ENCODE measurements at places on chromosomes 4 and X.

DNA sequence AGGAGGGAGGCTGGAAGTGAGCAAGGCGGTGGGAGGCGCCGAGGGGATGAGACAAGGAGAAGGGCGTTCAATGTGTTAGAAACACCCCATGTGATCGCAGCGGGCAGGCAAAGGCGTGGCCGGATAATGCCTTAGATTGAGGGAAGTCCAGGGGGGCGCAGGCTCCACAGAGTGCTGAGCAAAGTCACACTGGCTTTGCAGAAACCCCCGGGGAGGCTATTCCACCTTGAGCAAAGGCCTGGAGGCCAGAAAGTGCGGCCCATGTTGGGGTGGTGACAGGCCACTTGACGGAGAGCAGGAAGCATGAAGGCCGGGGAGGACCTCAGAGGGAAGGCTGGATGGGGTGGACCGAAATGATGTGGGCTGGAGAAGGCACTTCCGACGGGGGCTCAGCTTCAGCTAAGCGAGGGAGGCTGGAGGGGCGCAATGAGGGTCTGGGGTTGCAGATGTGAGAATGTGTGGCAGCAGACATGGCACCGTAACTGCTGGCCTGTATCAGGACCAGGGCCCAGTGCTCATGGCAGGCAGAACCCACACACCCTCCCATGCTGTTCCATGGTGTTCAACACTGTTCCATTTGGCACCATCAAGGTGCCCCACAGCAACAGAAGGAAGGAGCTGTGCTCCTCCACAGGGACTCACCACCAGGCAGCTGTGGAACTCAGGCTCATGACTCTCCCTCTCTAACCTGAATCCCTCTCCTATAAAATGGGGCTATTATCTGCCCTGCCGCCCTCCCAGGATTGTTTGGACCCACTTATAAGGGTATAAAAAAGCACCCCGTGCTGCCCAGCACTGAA lies 50.3 kb downstream of the HMX1 start:
- no peak overlapping the region for H3K27ac ChIP-seq
- peaks cover 40% of the 10 kb centered on the region for H3K27me3 ChIP-seq
- no peaks in the 10 kb centered on the region for H3K36me3 ChIP-seq
- no peak overlapping the region for H3K4me3 ChIP-seq
- H3K4me1 ChIP-seq: no peaks in the 10 kb centered on the region

DNA sequence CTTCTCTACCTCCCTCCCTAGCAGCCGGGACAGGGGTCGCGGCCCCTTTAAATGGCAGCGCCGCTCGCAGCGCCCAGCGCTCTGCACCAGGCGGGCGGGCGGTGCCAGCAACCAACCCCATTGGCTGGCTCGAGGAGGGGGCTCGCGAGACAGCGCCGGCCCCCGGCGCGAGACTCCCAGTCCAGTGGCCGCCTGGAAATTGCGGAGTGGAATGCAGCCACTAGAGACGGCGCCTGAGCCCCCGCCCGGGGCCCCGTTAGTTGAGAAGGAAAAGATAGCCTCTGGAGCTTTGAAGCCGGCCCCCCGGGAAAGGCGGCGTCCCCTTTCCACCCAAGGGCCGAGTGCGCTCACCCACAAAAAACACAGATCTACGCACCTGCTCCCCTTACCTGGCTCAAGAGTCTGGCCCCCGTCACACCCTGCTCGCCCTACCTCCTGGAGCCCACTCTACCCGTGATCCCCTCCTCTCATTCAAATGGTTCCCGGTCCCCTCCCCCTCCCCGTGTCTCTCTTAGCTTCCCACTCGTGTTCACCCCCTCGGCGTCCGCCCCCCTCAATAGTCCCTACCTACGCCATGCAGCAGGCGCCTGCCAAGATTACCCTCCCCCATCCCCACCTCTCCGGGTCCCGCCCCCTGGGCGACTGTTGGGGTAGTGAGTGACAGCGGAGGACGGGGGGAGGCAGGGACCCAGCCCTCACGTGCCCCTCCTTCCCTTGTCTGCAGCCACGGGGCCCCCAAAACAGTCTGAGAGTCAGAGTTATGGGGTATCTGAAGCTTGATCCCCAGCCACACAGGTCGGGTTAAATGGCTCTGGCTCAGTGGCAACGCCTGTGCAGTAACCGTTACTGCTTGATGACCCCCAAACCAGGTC lies at the start of gene ZMYM3:
Gene ZMYM3 (minus strand): TSS at position 49 of the 872 bp plus-strand sequence. CDS start 885 bp downstream, outside the sequence.
- peak within 1 kb of the TSS; percentile 81 for H3K4me3 ChIP-seq
- H3K27ac ChIP-seq: peak within 1 kb of the TSS; percentile 96
- peak; percentile 74 for DNase-seq
- H3K4me1 ChIP-seq: peaks cover 13% of the 10 kb centered on the region
- H3K36me3 ChIP-seq: peaks cover 16% of the 10 kb centered on the region

DNA sequence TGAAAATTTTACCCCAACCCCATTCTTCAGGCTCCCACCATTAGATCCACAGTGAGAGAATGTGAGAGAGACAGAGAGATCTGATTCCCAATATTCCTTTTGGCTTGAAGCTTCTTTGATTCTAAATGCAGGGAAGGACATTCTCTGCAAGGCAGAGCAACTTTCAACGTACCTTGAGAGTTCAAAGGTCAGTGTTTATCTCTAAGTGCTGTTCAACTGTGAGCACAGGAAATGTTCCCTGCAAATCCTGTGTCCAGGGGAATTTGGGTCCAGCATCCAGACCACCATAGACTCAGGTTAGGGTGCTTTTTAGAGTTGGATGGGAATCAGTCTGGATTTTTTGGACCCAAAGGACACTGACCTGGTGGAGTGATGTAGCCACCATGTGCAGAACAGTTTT lies 97.4 kb downstream of the NHS start:
- no peak overlapping the region for H3K27ac ChIP-seq
- no peaks in the 10 kb centered on the region for H3K4me1 ChIP-seq
- H3K4me3 ChIP-seq: no peak overlapping the region
- H3K27me3 ChIP-seq: no peaks in the 10 kb centered on the region

- no peak overlapping the region for H3K27ac ChIP-seq
- H3K36me3 ChIP-seq: no peaks in the 10 kb centered on the region
- peaks cover 5% of the 10 kb centered on the region for H3K27me3 ChIP-seq
- DNase-seq: no peak
- H3K4me1 ChIP-seq: no peaks in the 10 kb centered on the region
Observed at GRCh38 chrX:153635788-153636668, 11.0 kb upstream of the DUSP9 start.

Data from central memory CD8-positive, alpha-beta T cell (primary cell).